Activated naive CD4-positive, alpha-beta T cell (primary cell): ENCODE measurements at places on chromosomes 7 and 10.

GRCh38 chr7:17618652-17618974, 320.2 kb downstream of the AHR start:
- no peak for DNase-seq

- DNase-seq: no peak
These were observed 142.0 kb downstream of the GRK5 start for GRCh38 chr10:119349341-119349740.

DNA sequence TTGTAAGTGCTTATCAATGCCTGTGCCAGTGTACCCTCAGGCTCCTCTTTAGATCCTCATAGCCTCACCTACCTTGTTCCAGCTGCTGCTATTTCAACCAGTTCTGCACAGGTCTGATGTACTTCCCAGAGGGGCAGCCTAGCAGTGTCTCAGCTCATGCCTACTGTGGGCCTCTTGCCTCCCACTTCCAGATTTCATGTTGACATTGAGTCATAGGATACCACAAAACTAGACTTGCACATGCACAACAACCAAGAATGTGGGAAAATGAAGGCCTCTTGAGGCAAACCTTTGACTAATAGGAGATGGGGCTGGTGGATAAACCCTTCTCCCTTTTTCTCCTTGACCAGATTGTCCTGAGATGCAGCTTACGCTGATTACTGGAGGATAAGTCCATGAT, 31.0 kb downstream of the PON3 start:
- DNase-seq: no peak

GRCh38 chr7:73828107-73828803, 2.5 kb upstream of the CLDN4 start:
- DNase-seq: no peak

DNA sequence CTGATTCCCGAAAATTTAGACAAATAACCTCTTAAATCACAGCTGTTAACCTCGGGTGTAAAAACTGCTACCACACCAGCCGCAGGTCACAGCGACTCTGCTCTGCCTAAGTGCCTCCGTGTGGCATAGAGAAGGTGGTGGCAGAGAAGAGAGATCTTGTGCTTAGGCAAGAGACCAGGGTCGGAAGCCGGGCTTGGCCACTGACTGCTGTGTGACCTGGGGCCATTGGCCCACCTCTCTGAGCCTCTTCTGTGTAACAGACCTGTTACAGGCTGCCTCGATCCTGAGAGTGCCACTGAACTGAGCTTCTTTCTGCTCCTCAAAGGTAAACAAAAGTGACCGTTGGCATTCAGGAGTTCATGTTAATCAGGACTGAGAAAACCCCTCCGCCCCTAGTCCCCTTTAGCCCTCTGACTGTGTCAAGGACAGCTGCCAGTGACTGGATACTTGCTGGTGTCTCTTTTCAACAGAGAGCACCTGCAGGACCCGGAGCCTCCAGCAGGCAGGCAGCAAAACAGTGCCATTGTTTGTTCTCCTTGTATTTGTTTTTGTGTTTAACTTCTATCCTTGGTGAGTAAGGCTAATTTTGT, 36.5 kb downstream of the ZMIZ1 start:
- no peak for DNase-seq

GRCh38 chr7:123096976-123097375, 101.5 kb upstream of the TAS2R16 start:
- DNase-seq: no peak

DNA sequence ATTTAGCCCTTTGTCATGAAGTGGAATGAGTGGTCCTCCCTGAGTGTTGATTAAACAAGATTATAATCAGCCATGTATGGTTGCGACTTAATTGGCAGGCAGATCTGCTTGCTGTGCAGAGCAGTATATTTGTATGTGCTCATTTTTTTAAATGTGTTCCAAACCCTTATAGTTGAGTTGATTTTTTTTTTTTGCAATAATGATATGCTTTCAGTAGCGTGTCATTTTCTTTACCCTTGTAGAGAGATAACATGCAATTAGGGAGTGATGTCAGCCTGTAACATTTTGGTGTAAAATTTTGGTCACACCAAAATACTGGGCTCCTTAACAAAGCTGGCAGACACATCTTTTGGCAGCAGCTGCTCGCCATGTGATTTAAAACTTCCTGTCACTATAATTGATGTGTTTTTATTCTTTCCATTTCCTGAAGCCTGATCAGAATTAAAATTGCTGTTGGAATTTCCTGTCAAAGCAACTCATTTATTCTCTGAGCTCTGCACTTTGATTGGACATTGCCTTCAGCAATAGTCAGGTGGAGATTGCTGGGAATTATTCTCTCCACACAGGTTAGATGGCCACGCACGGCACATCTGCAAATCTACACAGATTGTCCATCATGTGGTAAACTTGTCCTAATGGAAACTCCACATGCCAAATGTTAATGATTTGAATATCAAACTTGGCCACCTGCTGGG, 125.3 kb downstream of the DYNC1I1 start:
- no peak for DNase-seq

GRCh38 chr10:78286186-78286585, 252.5 kb downstream of the RPS24 start:
- no peak for DNase-seq

DNA sequence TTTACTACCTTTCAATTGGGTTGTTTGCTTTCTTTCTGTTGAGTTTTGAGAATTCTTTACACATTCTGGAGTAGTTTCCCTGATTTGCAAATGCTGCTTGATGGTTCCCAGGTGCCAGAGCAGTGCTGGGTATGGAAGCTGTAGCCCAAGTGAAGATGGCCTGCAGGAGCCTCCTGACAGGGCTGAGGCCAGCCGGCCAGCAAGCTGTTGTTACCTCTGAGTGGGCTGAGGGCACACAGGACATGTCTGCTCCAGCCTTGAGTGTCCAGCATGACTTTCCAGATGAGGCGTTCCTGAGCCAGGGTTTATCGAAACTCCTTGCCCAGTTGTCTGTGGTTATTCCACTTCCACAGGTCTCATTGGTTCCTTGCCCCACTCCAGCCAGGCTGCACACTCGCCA, 164.6 kb upstream of the TNS3 start:
- DNase-seq: no peak

DNA sequence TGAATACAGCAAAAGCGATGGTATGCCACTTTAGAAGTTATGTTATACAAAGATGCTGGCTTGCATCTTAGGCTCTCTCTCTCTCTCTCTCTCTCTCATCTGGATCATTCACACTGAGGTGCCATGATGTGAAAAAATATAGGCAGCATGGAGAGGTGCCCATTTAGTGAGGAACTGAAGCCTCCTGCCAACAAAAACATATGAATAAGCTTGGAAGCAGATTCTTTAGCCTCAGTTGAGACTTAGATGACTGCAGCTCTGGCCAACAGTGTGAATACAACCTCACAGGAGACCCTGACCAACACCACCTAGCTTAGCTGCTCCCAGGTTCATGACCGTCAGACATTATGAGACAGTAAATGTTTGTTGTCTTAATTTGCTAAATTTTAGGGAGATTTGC, 560.1 kb upstream of the LRRTM3 start:
- no peak for DNase-seq

DNA sequence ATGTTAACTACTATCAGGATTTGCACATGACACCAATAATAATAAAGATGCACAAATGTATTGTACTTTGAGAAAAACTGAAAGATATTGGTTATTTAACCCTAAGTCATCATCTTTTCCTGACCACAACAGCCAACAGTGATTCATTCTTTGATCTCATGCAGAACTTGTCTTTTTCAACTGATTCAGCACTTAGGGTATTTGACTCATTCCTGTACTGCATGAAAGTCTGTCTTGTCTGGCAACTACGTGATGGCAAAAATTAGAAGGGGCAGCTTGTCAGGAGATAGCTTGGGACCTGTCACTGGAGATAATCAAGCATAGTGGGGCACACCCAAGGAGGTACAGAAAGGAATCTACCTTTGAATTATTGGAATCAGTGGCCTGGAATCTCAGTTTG, 77.8 kb upstream of the LRRC17 start:
- no peak for DNase-seq

- DNase-seq: no peak
These were observed 201.6 kb downstream of the LRRTM3 start for GRCh38 chr10:67127441-67127840.

DNA sequence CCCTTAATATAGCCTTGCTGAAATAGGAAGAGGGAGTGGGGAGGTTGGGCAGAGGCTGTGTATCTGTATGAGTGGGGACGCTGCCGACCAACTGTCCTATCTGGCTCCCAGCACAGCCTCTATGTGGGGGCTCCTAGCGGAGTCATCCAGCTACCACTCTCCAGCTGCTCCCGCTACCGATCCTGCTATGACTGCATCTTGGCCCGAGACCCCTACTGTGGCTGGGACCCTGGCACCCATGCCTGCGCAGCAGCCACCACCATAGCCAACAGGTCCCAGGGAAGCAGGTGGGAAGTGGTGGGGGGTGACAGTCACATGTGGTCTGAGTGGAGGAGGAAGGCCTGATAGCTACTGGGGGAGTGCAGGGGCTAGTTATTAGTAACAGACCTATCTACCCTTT, 6.6 kb downstream of the MRPL43 start:
- no peak for DNase-seq

DNA sequence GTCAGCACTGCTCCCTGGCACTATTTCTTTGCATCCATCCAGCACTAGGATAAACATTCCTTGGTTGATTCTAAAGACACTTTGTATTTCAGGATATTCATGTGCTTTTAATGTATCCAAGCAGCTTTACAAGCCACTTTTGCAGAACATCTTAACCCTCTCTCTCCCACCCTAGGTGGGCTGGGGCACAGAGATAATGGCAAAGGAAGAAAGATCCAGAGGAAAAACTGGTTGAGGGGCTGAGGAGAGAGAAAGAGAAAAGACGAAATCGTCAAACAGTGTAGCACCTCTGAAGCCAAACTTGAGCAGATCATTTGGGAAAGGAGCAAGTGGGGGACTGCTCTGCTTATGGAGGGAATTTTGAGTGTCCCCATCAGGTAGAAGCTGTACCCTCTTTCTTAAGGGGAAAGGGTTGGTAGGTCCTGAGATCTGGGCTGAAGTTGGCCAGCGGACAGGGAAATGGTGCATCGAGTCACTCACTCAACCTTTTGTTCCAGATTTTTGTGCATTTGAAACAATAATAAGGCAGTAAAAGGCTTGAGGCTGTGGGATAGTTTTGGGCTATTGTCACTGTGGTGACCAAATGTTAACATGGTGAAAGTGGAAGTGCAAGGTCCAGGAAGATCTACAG, 4.2 kb upstream of the HOXA13 start:
- no peak for DNase-seq

GRCh38 chr10:5547931-5548660, 23.3 kb downstream of the CALML3 start:
- DNase-seq: no peak

DNA sequence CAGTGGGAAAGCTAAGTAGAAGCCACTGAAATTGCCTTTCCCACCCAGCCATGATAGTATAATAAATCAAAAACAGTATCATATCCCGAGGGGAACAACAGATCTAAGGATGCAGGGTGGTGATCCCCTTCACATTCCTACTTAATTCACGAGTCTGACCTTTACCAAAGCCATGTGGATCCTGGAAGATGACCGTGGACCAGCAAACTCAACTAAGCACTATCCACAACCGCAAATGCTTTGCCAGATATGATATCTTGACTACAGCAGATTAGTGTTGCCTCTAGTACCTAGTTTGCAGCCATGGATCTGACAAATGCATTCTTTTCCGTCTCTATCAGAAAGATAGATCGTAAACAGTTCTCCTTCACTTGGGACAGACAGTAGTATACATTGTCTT, 67.3 kb upstream of the IL6 start:
- no peak for DNase-seq
